ENCODE measurements at places on chromosomes 1 and 21.

GRCh38 chr1:15617173-15618076, at the start of gene DDI2:
Gene DDI2, plus strand, starts transcription at chr1:15617458. Its CDS starts 213 bp downstream, at chr1:15617671.
- peak; percentile 94 for DNase-seq

DNA sequence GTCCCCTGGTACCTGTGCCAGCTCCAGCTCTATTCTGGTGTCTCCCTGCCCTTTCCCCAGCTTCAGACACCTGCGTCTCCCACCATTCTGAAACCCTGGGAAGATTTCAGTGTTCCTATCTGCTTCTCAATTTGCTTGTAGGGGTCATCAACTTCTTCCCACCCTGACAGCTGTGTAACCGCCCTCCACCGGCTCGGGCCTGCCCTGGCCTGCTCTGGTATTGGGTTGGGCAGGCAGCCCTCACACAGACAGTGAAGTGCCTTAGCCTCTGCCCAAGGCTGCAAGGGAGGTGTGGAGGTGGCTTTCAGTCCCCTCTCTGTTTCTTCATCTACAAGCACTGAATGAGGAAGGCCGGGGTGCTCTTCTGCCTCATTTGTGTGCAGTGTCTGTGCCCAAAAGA, 97.2 kb downstream of the LAMC2 start:
- DNase-seq, result no peak

DNA sequence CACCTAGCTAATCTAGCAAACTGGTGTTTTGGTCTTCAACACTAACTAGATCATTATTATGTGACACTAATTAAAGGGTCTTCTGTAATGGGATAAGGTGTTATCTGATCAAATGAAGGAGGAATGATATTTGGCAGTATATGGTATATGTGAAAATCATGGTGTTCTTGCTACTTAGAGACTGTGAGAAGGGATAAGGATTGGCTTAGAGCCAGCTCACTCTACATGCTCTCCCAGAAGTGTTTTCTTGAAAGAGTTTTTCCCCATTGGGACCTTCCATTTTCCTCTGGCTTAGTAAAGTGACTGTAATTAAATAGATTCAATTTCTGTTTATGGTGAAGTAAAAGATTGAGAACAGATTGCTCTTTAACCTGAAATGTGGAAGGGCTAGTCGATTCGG, 71.2 kb upstream of the RGL1 start:
- DNase-seq, result no peak

GRCh38 chr1:59827055-59827643, 12.4 kb downstream of the HOOK1 start:
- DNase-seq, result no peak

DNA sequence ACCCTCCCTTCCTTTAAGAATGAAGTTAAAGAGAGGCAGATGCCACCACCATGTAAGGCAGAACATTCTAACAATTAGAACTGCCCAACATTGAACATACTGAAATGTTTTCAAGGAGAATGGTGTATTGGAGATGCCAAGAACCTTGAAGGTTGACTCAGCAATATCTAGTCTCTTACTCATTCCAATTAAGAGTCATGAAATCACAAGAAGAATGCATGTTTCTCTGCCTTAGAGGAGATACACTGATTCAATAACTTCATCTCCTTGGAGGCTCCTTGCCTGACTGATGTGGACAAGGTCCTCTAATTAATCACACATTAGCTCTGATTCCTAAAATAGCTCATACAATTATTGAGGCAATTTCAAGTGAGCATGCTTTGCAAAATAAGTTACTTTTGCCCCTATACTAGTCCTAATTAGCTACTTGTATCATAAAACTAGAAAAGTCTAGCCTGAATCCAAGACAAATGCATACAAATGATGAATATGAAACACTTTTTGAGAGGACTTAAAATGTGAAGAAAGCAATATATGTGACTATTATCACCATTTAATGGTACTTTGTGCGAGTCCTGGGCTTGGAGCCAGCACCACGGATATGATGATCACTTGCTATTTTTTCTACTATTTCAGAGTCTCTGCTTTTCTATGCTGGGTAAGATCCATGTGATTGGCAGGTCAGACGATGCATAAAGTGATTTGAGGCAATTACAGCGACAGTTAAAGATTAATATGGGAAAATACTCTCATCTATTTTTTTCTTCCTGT, 114.5 kb downstream of the DSCAM start:
- DNase-seq, result no peak

GRCh38 chr21:45595574-45596295, 47.8 kb upstream of the PCBP3 start:
- DNase-seq, result no peak

DNA sequence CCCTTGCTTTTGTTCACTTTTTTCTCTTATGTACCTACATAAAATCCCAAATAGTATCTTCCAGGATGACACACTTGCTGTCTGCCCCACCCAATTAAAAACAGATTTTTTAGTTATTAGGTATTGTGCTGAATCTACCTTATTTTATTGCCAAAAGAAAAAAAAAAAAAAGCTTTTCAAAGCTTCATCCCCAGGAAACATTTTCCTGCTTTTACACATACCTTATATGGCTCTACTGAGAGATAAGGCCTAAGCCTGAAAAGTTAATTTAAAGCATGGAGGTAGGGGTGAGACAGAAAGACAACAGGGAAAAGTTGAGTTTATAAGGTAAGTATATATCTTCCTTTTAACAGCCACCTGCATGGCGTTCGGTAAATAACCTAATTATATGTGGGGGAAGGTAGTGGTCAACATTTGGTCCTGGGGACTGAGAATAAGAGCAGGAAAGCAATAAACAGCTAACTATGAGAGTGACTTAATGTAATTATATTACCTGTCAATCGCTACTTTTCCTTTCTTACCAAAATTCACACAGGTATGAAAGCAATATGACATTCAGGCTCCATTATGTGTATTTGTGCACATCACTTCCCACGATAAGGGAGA, 54.6 kb upstream of the BOLA1 start:
- DNase-seq, result no peak

GRCh38 chr1:108716437-108717230, 3.9 kb downstream of the FNDC7 start:
- DNase-seq, result no peak

GRCh38 chr1:183106166-183106565, 79.9 kb upstream of the LAMC2 start:
- peak; percentile 8 for DNase-seq

DNA sequence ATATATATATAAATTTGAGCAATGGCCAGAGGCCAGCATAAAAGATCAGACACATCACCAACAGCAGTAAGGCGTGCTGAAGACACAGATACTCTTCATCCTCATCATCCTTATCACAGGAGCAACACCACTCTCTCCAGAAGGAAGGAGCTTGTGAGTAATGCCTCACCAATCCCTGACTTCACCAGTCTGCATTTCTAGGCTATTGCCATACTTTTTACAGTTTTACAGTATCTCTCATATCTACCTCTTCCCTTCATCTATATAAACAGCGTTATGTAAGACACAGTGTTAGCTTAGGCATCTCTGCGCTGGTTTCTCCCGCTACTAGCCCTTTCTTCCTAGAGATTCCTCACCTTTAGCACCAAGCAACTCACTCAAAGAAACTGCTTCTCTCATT, 2.4 kb upstream of the ABL2 start:
- DNase-seq, result peak; percentile 26

DNA sequence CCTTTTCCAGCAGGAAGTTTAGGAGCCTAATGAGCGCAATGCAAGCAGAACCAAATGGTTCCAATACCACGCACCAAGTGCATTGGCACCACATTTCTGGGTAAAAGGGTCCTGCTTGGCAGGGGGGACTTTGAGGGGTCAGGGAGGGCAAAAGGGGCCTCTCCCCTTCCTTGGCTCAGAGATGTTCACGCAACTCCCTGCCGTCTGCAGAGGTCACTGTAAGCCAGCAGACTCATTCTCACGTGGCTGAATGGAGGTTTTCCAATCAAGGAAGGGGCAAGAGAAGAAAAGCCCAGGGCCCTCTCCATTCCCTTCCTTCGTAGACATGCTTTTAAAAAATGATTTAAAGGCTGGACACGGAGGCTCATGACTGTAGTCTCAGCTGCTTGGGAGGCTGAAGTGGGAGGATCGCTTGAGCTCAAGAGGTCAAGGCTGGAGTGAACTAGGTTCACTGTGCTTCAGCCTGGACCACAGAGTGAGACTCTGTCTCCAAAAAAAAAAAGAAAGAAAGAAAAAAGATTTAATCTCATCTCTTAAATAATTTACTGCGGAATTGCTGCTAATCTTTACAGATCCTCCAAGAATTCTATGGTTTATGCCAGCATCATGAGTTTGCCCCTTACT, 80.3 kb downstream of the RUNX3 start:
- DNase-seq, result no peak

GRCh38 chr1:15051882-15052528, 101.5 kb upstream of the TMEM51 start:
- no peak for DNase-seq

GRCh38 chr1:87787551-87787950, 458.9 kb downstream of the LMO4 start:
- no peak for DNase-seq

GRCh38 chr1:206635978-206636345, 626 bp downstream of the DYRK3 start:
- no peak for DNase-seq

- DNase-seq, result peak; percentile 31
Observed at GRCh38 chr21:26840912-26841311, 4.3 kb downstream of the ADAMTS1 start.

- no peak for DNase-seq
Observed at GRCh38 chr21:34498623-34499022, 13.4 kb downstream of the KCNE1 start.

DNA sequence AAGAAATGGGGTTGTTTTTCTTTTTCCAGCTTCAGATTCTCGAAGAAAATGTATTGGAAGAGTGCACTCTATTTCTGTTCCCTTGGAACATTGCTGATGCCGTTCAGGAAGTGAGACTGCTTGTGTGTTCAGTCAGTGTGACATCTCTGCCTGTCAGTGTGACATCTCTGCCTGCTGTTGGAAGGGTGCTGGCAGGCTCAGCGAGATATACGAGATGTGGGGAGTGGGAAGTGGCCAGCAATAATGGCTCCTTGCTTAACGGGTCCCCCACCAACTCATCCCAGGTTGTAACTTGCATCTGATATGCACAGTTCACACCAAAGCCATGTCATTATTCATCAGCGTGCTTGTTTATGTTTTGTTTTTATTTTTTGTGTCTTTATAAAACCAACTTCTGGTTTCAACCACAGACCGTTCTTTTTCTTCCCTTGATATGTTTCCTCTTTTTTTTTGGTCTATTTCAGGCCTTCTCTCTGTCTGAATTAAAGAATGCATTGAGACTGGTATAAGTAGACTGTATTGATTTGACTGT, 145.4 kb downstream of the GALNT2 start:
- DNase-seq, result no peak

GRCh38 chr1:109814993-109815786, 51.5 kb upstream of the EPS8L3 start:
- DNase-seq, result no peak

- no peak for DNase-seq
Observed at GRCh38 chr21:32957545-32957944, 68.2 kb upstream of the OLIG2 start.

- DNase-seq, result no peak
Observed at GRCh38 chr1:6162773-6163172, 17.3 kb downstream of the CHD5 start.

DNA sequence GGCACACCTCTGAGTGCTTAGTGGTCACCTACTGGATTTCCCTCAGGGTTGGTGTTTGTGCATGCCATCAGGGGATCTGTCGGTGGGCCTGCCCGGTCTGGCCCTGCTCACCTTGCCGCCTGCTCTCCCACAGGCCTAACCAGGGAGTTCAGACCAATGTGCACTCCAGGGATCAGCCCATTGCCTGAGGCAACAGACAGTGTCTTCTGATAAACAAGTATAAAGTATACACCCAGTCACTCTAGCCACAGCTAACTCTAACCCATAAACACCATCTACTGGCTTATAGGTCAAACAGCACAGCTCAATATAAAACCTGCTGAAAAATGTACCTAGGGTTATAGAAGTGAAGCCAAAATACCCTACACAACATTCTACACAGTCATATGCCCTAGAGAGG, 1300.0 kb downstream of the PLA2G4A start:
- no peak for DNase-seq

- DNase-seq, result no peak
Observed at GRCh38 chr21:17783481-17784179, 35.5 kb downstream of the C21orf91 start.

- DNase-seq, result peak; percentile 8
Observed at GRCh38 chr1:202376247-202376646, 27.7 kb downstream of the PPP1R12B start.

DNA sequence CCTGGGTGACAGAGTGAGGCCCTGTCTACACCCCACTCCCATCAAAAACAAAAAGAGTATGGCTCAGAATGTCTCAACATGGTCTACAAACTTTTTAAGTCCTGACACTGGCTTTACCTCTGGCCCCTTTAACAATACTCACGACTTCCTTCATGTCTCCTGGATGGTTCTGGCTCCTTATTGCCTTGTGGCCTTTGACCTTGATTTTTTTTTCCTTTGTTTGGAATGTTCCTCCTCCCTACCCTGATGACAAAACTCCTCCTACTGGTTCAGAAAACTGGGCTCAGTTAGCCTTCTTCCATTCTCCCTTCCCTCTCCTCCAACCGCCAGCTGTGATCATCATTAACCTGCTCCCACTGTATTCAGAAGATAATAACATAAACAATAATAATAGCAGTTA, 4.6 kb upstream of the SOAT1 start:
- no peak for DNase-seq

DNA sequence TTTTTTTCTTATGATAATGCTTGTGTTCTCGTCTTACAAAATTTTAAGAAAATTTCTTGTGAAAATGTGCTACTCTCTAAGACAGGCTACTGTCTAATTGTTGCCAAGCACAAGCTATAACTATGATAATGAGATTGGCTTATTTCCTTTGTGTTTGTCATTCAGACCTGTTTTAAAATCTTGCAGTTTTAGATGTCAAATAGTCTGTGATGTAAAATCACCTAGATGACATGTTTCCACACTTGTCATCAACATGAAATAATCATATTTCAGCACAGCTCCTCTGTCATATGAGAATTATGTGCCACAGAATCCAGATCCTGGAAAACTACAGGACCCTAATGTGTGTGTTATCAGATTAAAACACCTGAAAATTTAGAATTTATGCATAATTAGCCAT, 539.7 kb downstream of the USP25 start:
- no peak for DNase-seq

GRCh38 chr1:9389968-9390367, 97.3 kb downstream of the SPSB1 start:
- no peak for DNase-seq

- DNase-seq, result no peak
Observed at GRCh38 chr1:118995312-118996016, 7.3 kb upstream of the TBX15 start.

Data from hepatic stellate cell (primary cell).